Endodermal cell (in vitro differentiated cells): ENCODE measurements at places on chromosomes 5 and 9. TPM values are rescaled to one million over a fixed set of nuclear protein-coding genes. Genes with fewer than 3 reads are reported as not detected.

- DNase-seq = no peak
- H3K27ac ChIP-seq = no peak overlapping the region
- H3K27me3 ChIP-seq = no peaks in the 10 kb centered on the region
- H3K4me1 ChIP-seq = no peaks in the 10 kb centered on the region
- H3K4me3 ChIP-seq = no peak overlapping the region
These were observed 315.7 kb downstream of the MAT2B start for GRCh38 chr5:163821142-163821541.

PCDHGB4 gene
- total RNA-seq = 10.4 to 13.0 TPM (median 10.7 TPM) in 3 replicates

GRCh38 chr9:83569326-83569725 lies 31.1 kb upstream of the FRMD3 start:
- no peaks in the 10 kb centered on the region for H3K36me3 ChIP-seq
- no peaks in the 10 kb centered on the region for H3K27me3 ChIP-seq
- no peak overlapping the region for H3K27ac ChIP-seq

- DNase-seq = no peak
- no peak overlapping the region for H3K4me3 ChIP-seq
- H3K27me3 ChIP-seq = no peaks in the 10 kb centered on the region
- H3K27ac ChIP-seq = no peak overlapping the region
These were observed 17.7 kb upstream of the IL6ST start for GRCh38 chr5:56012281-56012963.

PIGO gene
- 32.5 to 35.7 TPM (median 34.9 TPM) in 3 replicates for total RNA-seq

DNA sequence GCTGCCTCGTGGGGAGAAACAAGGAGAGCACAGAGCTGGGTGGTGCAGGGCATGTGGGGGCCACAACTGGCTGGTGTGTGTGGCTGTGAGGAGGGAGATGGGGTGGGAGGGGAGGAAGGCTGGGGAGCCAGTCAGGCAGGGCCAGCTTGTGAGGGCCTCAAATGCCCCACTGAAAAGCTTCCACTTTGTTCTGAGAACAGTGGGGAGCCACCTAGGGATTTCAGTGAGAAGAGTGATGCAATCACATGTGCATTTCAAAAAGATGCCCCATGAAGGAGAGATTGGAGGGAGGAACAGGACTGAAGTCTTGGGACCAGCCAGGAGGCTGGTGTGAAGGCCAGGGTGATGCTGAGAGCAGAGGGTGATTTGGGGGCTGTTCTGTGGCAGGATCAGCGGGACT lies 1.3 kb downstream of the OR13J1 start:
- no peak for DNase-seq
- H3K36me3 ChIP-seq = no peaks in the 10 kb centered on the region
- H3K27ac ChIP-seq = no peak overlapping the region

GRCh38 chr9:77512876-77513275 lies 135.2 kb downstream of the GNA14 start:
- no peak overlapping the region for H3K4me3 ChIP-seq
- peaks cover 22% of the 10 kb centered on the region for H3K27me3 ChIP-seq
- H3K27ac ChIP-seq = no peak overlapping the region
- H3K4me1 ChIP-seq = peaks cover 5% of the 10 kb centered on the region
- H3K36me3 ChIP-seq = no peaks in the 10 kb centered on the region
- DNase-seq = peak; percentile 23

PCDHGB2 gene
- 1.6 to 2.1 TPM (median 2.1 TPM) in 3 replicates for total RNA-seq

DNA sequence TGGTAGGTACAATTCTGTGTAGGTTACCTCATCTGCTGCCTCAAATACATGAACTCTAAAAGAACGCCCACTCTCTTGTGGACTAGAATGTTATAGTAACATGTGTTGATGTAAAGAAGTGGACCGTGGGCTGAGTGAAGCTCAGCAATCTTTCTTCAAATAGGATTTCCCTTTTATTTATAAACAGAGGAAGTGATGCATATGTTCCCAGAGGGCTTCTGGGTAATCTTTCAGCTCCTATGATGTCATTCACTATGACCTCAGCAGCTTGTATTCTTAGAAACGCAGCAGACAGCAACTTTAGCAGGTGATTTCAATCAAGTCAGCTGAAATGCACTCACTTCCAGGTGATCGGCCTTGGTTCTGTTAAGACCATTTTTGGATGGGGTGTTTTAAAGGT lies 14.4 kb downstream of the F2RL2 start:
- no peak for DNase-seq
- no peaks in the 10 kb centered on the region for H3K27me3 ChIP-seq
- no peak overlapping the region for H3K4me3 ChIP-seq
- H3K4me1 ChIP-seq = no peaks in the 10 kb centered on the region
- no peak overlapping the region for H3K27ac ChIP-seq

DNA sequence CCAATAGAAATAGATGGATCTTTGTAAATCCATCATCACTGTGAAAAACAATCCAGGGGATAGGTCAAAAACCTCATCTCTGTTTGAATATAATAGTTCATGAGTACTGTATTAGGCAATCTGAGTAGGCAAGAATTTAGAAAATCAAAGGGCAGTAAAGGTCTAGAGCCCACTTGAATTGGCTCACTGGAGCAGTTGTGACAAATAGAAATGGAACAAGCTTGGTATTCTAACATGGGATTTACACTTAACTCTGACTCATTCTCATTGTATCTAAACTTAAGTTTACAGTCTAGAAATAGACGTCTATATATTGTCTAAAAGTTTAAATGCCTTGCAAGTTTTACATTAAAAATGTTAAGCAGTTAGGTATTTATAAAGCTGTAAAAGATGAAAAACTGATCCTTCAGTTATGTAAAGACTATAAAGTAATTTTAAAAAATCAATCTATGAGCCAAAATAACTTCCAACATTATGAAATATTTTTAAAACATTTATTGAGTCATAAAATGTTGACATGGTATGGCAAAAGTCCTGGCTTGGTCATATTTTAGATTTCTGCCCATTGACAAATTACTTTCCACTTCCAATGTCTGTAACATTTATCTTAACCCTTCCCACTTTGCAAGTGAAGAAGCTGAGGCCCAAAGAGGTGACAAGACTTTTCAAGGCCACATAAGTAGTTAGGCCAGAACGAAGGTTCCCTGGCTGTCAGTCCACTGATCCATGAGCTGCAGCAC lies 203.7 kb upstream of the NREP start:
- no peaks in the 10 kb centered on the region for H3K27me3 ChIP-seq
- H3K27ac ChIP-seq = no peak overlapping the region
- H3K36me3 ChIP-seq = no peaks in the 10 kb centered on the region

- no peaks in the 10 kb centered on the region for H3K27me3 ChIP-seq
- no peak overlapping the region for H3K27ac ChIP-seq
- DNase-seq = no peak
- H3K4me1 ChIP-seq = no peaks in the 10 kb centered on the region
- H3K4me3 ChIP-seq = no peak overlapping the region
These were observed 171.9 kb downstream of the GAPVD1 start for GRCh38 chr9:125433461-125434011.

- H3K4me1 ChIP-seq = no peaks in the 10 kb centered on the region
- H3K4me3 ChIP-seq = no peak overlapping the region
- H3K27ac ChIP-seq = no peak overlapping the region
- no peaks in the 10 kb centered on the region for H3K36me3 ChIP-seq
- H3K27me3 ChIP-seq = no peaks in the 10 kb centered on the region
These were observed 73.5 kb upstream of the PRSS3 start for GRCh38 chr9:33721674-33722358.

PCDHA1 gene
- total RNA-seq = 0.18 to 0.26 TPM (median 0.19 TPM) in 3 replicates

PFN3 gene
- total RNA-seq = not detected in 3 replicates

C5 gene
- total RNA-seq = 91.6 to 103 TPM (median 96.6 TPM) in 3 replicates

- no peaks in the 10 kb centered on the region for H3K36me3 ChIP-seq
- H3K27me3 ChIP-seq = no peaks in the 10 kb centered on the region
- peaks cover 6% of the 10 kb centered on the region for H3K4me1 ChIP-seq
- no peak overlapping the region for H3K27ac ChIP-seq
- DNase-seq = peak; percentile 69
- H3K4me3 ChIP-seq = no peak overlapping the region
These were observed 536.5 kb upstream of the CDH10 start for GRCh38 chr5:25181249-25181648.

DNA sequence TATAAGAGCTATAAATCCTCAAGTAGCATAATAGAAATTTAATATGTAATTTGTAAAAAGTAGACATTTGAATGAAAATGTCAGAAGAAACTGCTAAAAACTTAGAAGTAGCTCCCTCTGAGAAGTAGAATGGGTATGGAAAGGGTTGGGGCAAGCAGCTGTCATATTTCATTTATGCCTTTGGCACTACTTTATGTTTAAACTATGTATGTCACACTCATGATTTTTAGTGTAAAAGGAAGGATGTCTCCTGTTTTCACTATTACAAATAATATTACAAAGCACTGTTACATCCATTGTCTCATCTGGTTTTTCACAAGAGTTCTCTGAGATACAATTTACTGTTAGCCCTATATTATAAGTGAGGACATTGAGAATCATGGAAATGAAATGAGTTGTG lies 96.3 kb upstream of the ZNF462 start:
- no peak for DNase-seq
- H3K27me3 ChIP-seq = no peaks in the 10 kb centered on the region
- no peaks in the 10 kb centered on the region for H3K36me3 ChIP-seq
- H3K4me1 ChIP-seq = no peaks in the 10 kb centered on the region
- H3K4me3 ChIP-seq = no peak overlapping the region
